ENCODE measurements at places on chromosomes 11 and 22. TPM values are rescaled to one million over a fixed set of nuclear protein-coding genes. Genes with fewer than 3 reads are reported as not detected.

GRCh38 chr11:69395287-69395686 is 86.2 kb upstream of the LINC01488 start:
- H3K27ac ChIP-seq = no peak overlapping the region
- H3K36me3 ChIP-seq = peaks cover 12% of the 10 kb centered on the region
- no peaks in the 10 kb centered on the region for H3K4me1 ChIP-seq
- no peak for DNase-seq
- H3K27me3 ChIP-seq = peaks cover 6% of the 10 kb centered on the region
- no peak overlapping the region for H3K4me3 ChIP-seq

- no peak overlapping the region for H3K27ac ChIP-seq
- no peaks in the 10 kb centered on the region for H3K4me1 ChIP-seq
- H3K36me3 ChIP-seq = no peaks in the 10 kb centered on the region
- DNase-seq = no peak
Measured at GRCh38 chr11:110778343-110778742, 66.1 kb upstream of the ARHGAP20 start.

DNA sequence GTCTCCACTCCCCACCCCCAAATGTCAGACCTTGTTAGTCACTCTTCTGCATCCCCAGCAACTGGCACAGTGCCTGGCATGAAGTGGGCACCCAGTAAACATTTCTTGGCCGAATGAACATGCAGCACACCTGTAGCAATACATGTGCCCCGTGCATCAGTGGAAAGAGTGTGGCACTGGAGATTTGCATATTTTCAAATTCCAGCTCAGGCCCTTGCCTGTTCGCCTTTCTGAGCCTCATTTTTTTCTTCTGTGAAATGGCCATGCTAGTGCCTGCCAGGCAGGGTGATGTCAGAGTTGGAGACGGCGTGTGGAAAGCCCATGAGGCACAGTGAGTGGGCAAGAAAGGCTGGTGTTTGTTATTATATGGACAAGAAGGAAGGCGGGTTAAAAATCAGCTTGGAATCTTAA is 38.7 kb downstream of the CD82 start:
- peaks cover 24% of the 10 kb centered on the region for H3K4me1 ChIP-seq
- H3K36me3 ChIP-seq = no peaks in the 10 kb centered on the region
- no peak overlapping the region for H3K4me3 ChIP-seq
- peaks cover 6% of the 10 kb centered on the region for H3K27me3 ChIP-seq
- DNase-seq = no peak
- no peak overlapping the region for H3K27ac ChIP-seq

- no peak overlapping the region for H3K27ac ChIP-seq
- DNase-seq = no peak
- H3K4me3 ChIP-seq = no peak overlapping the region
- peaks cover 13% of the 10 kb centered on the region for H3K4me1 ChIP-seq
Measured at GRCh38 chr11:61119055-61119454, 16.8 kb downstream of the CD5 start.

PKNOX2 gene
- 8.7 TPM for total RNA-seq

C2CD2L gene
- total RNA-seq = 32.8 TPM

Data from glutamatergic neuron (in vitro differentiated cells).